OCI-LY7 (cell line): ENCODE measurements at places on chromosomes 3 and 15.

GRCh38 chr15:98134905-98135304, 174.4 kb downstream of the ARRDC4 start:
- DNase-seq = no peak

GRCh38 chr15:77031376-77032050, 36.6 kb downstream of the PSTPIP1 start:
- peak; percentile 67 for DNase-seq

DNA sequence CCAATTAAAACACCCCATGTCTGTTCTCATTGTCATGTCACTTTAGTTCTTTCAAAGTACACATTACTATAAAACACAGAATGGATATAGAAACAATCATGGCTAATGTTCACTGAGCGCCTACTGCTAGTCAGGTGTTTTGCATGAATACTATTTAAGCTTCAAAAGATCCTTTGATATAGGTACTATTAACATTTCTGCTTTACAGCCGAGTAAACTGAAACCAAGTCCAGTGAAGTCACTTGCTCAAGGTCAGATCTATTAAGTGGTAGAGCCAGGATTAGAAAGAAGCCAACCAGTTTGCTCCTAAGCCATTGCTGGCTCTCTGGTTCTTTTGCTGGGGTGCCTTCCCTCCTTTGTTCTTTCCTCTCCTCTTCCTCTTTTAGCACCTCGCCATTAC, 32.4 kb upstream of the NMNAT3 start:
- DNase-seq = no peak

GRCh38 chr3:21783839-21784238, 32.8 kb upstream of the ZNF385D start:
- no peak for DNase-seq

DNA sequence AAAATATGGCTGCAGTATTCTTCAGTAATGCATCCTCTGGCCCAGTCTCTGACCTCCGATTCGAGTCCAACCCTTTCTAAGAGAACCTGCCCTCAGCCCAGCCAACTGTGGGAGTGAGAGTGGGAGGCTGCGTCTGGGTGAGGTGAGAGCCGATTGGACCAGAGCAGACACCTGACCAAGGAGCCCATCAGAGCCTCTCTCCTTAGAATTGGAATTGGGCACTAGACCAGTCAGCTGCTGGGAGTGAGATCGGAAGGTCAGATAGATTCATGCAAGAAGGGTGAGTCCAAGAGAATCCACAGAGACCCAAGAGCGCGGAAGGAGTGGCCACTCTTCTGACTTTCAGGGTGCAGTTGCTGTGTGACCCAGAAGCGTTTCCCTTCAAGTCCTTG, 10.2 kb downstream of the RASL12 start:
- DNase-seq = no peak

- no peak for DNase-seq
These were observed 6.9 kb downstream of the ACVR2B start for GRCh38 chr3:38460377-38461270.

GRCh38 chr3:108295421-108296175, 750 bp upstream of the HHLA2 start:
- DNase-seq = no peak

DNA sequence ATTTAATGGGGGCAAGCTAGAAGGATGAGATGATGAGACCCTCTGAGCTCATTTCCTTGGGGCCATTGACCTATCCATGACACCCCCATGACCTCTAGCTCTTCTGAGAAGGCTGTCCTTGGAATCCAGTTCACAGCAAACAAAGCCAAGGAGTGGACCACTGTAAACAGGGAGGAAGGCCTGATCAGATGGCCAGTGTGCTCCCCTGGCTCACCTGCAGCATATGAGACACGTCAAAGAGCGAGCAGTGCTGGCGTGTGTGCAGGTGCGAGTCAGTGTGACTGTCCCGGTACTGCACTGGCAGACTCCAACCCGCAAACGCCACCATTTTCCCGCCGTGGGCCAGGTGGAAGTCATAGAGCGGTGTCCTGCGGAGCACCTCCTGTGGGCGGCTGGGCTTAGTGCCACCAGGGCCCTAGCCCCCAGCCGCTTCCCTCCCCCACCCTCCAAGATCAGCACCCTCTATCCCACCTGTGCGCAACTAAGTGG, 339 bp downstream of the AMT start:
- DNase-seq = no peak

- DNase-seq = no peak
These were observed 93.2 kb upstream of the ARHGEF3 start for GRCh38 chr3:56894881-56895431.

DNA sequence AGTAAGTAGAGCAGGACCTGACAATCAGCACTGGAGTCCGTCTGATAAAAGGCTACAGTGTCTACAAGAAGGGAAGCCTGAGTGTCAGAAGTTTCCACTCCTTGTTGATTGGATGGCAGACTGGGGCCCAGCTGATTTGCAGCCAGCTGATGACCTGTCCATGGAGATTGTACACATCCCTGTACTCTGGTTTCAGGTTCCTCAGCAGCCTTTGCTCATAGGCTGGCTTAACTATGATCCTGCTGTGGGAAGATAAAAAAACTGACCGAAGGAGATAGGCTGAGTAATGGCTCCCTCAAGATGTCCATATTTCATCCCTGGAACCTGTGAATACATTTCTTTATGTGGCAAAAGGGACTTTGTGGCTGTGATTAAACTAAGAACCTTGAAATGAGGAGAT, 11.7 kb upstream of the LACTB start:
- DNase-seq = no peak

GRCh38 chr3:34777386-34777785, 861.9 kb upstream of the ARPP21 start:
- DNase-seq = no peak

GRCh38 chr3:30453360-30454039, 152.9 kb upstream of the TGFBR2 start:
- DNase-seq = no peak

DNA sequence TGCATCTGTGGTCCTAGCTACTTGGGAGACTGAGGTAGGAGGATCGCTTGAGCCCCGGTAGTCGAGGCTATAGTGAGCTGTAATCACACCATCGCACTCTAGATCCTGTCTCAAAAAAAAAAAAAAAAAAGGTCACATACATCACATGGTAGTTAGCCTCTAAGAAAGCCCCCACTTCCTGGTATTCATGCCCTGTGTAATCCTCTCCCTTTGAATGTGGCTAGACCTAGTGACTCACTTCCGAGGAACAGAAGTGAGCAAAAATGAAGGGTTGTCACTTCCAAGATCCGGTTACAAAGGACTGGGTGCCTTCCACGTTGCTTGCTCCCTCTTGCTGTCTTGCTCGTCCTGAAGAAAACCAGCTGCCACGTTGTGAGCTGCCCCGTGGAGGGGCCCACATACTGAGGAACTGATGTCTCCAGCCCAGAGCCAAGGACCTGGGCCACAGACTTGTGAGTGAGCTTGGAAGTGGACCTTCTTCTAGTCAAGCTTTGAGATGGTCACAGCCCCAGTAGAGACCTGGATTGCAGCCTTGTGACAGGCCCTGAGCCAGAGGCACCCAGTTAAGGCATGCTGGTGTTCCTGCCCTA, 12.6 kb upstream of the LCTL start:
- no peak for DNase-seq

DNA sequence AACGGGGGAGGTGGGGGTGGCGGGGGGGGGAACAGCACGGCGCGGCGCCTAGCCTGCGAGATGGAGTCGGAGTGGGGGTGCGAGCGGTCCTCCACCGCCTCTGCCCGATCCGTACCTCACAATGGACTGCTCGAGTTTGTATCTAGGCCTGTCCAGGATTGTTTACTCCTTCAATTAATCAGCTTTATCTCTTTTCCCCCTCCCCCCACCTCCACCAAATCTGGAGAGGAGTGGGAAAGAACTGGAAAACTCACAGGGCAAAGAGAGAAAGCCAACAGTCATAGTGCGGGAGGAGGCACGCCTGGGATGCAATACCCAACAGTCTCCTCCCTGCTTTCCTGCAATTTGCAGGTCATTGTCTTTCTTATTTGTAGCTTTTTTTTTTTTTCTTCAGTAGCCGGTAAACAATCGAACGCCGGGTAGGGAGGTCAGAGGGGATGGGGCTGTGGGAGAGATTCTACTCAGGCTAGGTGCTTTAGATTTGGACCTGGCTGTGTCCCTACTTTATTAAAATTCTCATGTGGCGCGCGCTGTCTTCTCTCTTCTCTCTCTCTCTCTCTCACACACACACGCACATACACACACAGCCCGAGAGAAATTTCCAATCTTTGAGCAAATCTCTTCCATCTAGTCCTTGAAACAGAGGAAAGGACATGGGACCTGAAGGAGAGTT, 6.9 kb upstream of the MEIS2 start:
- no peak for DNase-seq

GRCh38 chr3:44184319-44184953, 57.2 kb upstream of the TOPAZ1 start:
- peak; percentile 18 for DNase-seq

DNA sequence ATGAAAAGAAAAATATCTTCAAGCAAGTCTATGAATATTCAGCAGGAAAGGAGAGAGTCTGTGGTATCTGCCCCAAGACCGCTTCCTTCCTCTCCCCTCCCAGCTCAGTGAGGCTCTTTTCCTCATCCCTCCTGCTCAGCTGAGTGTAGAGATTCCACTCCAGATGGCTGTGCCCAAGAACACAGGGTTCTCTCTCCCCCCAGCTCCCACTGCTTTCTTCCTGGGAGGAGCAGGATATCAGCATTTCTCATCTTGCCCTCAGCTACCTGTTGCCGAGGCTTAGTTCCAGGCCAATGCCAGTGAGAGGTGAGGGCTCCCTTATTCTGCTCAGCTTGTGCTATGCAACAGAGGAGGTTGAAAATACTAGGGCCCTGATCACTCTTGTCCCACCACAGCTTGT, 211.9 kb downstream of the SV2B start:
- DNase-seq = no peak

- DNase-seq = peak; percentile 9
These were observed 101.6 kb upstream of the ANKRD28 start for GRCh38 chr3:15899388-15899787.

- no peak for DNase-seq
These were observed 99.1 kb downstream of the TMEM108 start for GRCh38 chr3:133137042-133137996.

GRCh38 chr3:123112232-123112631, 45.4 kb downstream of the PDIA5 start:
- no peak for DNase-seq

DNA sequence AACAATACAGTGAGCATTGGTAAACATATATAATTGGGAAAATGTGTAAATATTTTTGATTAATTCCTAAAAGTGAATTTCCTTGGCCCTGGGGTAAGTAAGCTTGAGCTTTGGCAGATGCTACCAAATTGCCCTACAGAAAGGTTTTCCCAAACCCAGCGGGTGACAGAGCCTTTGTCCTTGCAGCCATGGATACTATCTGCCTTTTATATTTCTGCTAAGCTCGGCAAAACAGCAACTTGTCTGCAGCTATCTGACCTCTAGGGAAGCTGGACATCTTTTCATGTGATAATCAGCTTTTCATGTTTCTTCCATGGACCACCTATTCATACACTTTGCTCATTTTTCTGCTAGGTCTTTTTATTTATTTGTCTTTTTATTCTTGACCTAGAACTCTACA, 64.7 kb upstream of the SEC22A start:
- no peak for DNase-seq

- DNase-seq = no peak
These were observed 1438.2 kb downstream of the ZPLD1 start for GRCh38 chr3:103873021-103873420.

- no peak for DNase-seq
These were observed 53.3 kb upstream of the NR2C2 start for GRCh38 chr3:14894085-14894484.

- DNase-seq = no peak
These were observed 251.0 kb upstream of the P2RY1 start for GRCh38 chr3:152583963-152584362.

DNA sequence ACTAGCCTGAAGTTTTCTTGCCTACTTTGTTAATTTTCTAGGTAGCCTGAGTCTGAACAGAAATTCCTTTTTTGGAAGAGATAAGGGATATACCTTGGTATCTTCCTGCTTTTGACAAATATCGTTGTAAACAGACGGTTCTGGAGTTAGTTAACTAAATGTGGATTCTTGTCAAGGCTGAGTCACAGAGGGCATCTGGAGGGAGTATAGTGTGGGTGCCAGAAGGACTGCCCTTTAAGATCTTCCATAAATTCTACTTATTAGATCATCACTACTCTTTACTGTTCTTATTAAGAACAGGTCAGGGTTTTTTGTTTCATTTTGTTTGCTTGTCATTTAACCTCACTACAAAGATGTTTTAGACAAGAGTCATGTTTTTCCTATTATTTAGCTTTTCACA, 125.3 kb upstream of the SKOR1 start:
- no peak for DNase-seq

GRCh38 chr3:24548278-24548677, 53.6 kb upstream of the THRB start:
- DNase-seq = no peak

- DNase-seq = peak; percentile 72
These were observed 191.3 kb downstream of the FOXP1 start for GRCh38 chr3:71392251-71392650.

DNA sequence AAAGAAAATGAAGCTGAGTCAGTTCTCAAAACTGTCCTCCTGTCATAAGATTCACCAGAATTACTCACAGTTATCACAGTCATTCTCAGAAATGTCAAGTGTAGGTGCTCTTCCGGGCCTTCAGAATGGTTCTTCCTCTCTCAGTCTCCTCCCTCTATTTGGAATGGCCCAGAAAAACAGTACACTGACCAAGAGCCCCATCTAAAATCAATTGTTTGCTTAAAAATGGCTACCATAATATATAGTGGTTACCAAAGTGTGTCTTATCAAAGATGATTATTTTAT, 99.8 kb downstream of the MECOM start:
- DNase-seq = no peak

DNA sequence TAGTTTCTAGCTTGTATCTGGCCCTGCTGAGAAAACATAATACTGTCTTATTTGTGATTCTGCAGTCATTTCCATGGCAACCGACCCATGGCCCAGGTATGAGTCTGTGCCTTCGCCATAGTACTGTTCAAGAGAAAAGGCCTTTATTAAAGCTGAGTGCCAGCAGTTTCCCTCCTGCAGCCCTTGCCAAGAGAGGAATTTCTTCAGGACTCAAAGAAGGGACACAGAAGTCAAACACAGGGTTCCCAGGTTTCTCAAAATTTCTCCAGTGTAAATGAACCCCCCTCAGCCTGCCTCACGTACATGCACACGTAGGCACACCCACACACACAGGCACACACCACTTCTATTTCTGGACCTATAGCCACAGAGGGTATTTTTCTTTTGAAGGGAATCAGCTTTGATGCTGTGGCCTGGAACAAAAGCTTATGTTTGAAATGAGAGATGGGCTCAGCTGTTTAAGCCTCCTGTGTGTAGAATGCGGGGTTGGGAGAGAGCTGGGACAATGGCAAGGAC, 269.2 kb downstream of the PDCD6IP start:
- no peak for DNase-seq

- DNase-seq = no peak
These were observed 115.1 kb downstream of the ULK4 start for GRCh38 chr3:41846850-41847249.

DNA sequence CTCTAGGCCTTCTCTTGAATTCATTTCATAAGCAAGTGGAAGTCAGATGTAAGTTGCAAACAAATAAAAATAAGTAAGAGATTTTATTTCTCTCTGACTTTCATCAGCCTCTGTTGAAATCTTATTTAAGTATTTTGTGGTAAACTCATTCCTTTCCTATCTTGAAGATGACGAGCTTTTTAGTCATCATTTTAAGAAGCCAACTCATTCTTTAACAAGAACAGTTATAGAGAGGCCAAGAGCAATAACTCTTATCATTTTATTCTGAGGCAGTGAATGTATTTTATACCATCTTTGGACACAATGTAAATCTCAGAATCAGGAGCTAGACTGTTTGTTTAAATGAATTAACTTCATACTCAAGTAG, 147.5 kb upstream of the MBNL1 start:
- no peak for DNase-seq

GRCh38 chr3:58299839-58300516, 6.1 kb upstream of the RPP14 start:
- DNase-seq = peak; percentile 45
